Stimulated activated CD8-positive, alpha-beta memory T cell treated with anti-CD3 and anti-CD28 coated beads, Interleukin-7, amount 100 ng/mL, for 1 hour (primary cell): ENCODE measurements at places on chromosomes 2 and 18.

DNA sequence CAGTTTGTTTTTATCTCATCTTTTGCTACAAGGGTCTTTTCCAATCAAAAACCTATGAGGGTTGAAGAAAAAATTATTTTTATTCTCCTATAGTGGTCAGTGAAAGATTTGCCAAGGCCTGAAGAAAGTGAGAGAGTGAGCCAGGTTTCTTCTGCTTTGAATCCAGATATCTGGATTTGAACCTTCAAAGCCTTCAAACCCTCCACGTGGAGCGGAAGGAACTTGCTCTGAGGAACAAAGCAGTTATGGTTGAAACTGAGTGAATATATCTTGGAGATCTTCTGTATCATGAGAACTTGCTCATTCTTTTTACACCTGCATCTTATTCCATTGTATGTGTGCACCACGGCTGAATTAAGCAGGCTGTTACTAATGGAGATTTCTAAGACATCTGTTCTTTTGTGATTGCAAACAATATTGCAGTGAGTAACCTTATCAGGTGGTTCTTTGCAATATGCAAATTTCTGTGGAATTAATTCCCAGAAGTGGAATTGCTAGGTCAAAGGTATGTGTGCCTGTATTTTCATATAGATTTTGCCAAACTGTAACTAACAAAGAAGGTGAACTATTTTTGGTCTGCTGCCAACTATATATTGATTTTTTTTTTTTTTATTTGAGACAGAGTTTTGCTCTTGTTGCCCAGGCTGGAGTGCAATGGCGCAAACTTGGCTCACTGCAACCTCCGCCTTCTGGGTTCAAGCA, 147.9 kb downstream of the B3GNT2 start:
- DNase-seq = no peak

DNA sequence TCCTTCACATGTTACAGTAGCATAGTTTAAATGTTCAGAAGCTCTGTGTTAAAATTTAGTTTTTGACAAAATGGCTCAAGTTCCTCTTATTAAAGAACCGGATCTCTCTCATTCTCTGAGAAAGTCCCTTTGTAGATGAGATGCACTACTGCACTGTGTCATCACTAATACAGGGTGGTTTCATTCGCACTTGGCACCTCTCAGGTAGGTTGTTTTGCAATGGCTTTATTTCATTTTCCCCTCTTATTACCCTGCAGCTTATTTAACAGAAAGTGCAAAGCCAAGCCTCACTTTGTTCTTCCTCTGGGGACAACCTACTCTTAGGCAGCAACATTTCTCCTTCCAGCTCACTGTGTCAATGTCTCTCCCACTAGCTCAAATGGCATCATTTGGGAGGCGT, 185.1 kb downstream of the DLGAP1 start:
- no peak for DNase-seq

- DNase-seq = no peak
These were observed 37.7 kb downstream of the NETO1 start for GRCh38 chr18:72830109-72830508.

DNA sequence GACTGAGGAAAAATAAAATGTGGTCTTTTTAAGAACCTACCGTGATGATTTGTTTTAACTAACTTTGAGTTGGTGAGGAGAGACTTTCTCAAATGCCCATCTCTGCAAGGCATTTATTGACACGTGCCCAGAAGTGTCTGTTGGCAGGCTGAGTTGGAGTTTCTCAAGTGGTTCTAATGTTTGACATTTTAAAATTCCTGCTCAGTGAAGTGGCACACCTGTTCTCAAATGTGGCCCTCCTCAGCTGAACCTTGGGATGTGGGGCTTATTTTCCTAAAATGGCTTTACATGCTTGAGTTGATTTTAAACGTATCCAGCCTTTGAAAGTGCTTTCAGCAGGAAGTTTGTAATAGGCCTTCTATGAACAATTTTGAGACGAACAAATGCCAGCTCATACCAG, 876 bp upstream of the CAVIN2 start:
- DNase-seq = no peak

GRCh38 chr18:10059610-10060468, 146.0 kb downstream of the VAPA start:
- DNase-seq = no peak

- DNase-seq = no peak
These were observed 81.1 kb downstream of the RAPH1 start for GRCh38 chr2:203453858-203454451.
